ENCODE measurements at places on chromosomes 4 and X. TPM values are rescaled to one million over a fixed set of nuclear protein-coding genes. Genes with fewer than 3 reads are reported as not detected.

GRCh38 chr4:150150629-150151062, 72.4 kb downstream of the DCLK2 start:
- ATAC-seq: no peak
- no peak overlapping the region for H3K4me3 ChIP-seq
- no peaks in the 10 kb centered on the region for H3K27me3 ChIP-seq
- H3K36me3 ChIP-seq: no peaks in the 10 kb centered on the region
- H3K27ac ChIP-seq: peak overlapping the region; percentile 53

The MAB21L2 gene
- 2.6 TPM for total RNA-seq

- no peaks in the 10 kb centered on the region for H3K4me1 ChIP-seq
- H3K4me3 ChIP-seq: no peak overlapping the region
- H3K36me3 ChIP-seq: no peaks in the 10 kb centered on the region
- H3K27ac ChIP-seq: no peak overlapping the region
- ATAC-seq: no peak
Measured at GRCh38 chr4:187128222-187128621, 404.6 kb upstream of the FAT1 start.

DNA sequence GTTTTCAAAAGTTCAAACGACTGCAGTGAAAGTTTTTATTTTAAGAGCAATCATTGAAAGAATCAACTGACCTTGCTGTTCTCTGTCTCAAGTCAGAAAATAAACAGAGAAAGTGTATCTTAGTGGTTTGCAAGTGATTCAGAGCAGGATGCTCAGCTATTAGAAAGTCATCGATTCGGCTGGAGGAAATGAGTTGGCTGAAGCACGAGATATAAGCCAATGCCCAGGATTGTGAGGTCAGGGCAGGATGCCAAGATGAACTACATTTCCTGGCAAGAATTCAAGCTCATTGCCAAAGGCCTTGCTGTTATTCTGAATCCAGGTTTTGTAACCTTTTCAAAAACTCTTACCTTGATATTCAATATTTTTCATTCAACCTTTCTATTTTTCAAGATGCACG, 541.4 kb upstream of the BOD1L1 start:
- no peak for ATAC-seq
- H3K27ac ChIP-seq: no peak overlapping the region
- H3K4me3 ChIP-seq: no peak overlapping the region
- no peaks in the 10 kb centered on the region for H3K36me3 ChIP-seq
- H3K4me1 ChIP-seq: peaks cover 2% of the 10 kb centered on the region

The SCOC gene
- total RNA-seq: 76.3 TPM

The MAGEA4 gene
- not detected for total RNA-seq

DNA sequence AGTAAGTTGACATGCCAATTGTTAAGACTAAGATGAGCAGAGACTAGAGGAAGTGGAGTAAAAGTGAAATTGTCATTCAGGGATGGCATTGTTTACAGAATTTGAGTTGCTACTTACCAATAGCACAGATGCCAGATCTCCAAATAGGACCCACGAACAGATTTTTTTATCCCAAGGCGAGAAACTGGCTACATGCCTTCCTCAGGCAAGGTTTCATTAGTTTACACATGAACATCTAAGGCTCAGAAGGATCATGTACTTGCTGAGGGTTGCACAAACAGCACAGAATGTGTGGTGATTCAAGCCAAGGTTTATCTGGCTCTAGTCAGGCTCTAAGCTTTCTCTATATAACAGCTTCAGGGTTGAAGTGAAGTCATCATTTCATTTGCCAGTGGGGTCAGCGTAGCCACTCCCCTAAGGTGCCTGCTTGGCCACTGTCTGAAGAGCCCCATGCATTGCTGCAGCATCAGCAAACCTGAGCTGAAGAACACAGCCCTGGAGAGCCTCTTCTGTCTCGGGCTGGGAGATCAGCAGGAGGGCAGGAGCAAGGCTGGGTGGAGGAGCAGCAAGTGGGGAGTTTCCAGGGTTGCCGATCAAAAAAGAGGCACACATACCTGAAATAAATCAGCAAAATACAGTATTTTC, 193.0 kb upstream of the LCORL start:
- H3K27me3 ChIP-seq: peaks cover 5% of the 10 kb centered on the region
- no peaks in the 10 kb centered on the region for H3K4me1 ChIP-seq
- no peak for ATAC-seq
- no peak overlapping the region for H3K27ac ChIP-seq
- H3K36me3 ChIP-seq: no peaks in the 10 kb centered on the region

The KCNE5 gene
- total RNA-seq: not detected

- ATAC-seq: no peak
- no peak overlapping the region for H3K4me3 ChIP-seq
- H3K36me3 ChIP-seq: no peaks in the 10 kb centered on the region
- H3K27me3 ChIP-seq: no peaks in the 10 kb centered on the region
- peak overlapping the region; percentile 33 for H3K27ac ChIP-seq
- peaks cover 96% of the 10 kb centered on the region for H3K4me1 ChIP-seq
Measured at GRCh38 chr4:143363332-143363731, 26.7 kb downstream of the GAB1 start.

GRCh38 chr4:139458543-139458942, 4.6 kb downstream of the RAB33B start:
- no peak overlapping the region for H3K4me3 ChIP-seq
- no peak overlapping the region for H3K27ac ChIP-seq
- no peaks in the 10 kb centered on the region for H3K27me3 ChIP-seq
- H3K36me3 ChIP-seq: no peaks in the 10 kb centered on the region
- ATAC-seq: no peak
- peaks cover 66% of the 10 kb centered on the region for H3K4me1 ChIP-seq

The TMSB15C gene
- 1.9 TPM for total RNA-seq

DNA sequence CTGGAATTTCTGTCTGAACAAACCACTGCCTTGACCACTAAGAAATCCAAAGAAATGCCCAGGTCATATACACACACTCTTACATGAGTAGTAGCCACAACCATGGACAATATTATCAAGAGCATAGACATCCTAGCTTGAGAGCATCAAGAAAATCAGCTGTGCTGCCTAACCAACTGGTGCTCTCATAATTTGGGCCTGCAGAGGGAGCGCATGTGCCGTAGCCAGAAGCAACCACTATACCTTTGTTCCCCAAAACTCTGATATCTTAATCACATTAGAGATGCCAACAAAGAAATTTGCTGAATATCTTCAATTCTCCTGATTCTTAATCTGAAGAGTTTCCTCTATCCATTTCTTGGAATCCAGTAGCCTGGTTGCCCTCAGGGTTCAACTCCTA, 163.6 kb downstream of the ZNF674 start:
- H3K27ac ChIP-seq: no peak overlapping the region
- H3K27me3 ChIP-seq: no peaks in the 10 kb centered on the region
- H3K4me3 ChIP-seq: no peak overlapping the region
- ATAC-seq: no peak

The FHDC1 gene
- 1.2 TPM for total RNA-seq

GRCh38 chr4:165151734-165152133, 39.1 kb upstream of the TMEM192 start:
- peaks cover 4% of the 10 kb centered on the region for H3K27me3 ChIP-seq
- no peak for ATAC-seq
- no peak overlapping the region for H3K27ac ChIP-seq

DNA sequence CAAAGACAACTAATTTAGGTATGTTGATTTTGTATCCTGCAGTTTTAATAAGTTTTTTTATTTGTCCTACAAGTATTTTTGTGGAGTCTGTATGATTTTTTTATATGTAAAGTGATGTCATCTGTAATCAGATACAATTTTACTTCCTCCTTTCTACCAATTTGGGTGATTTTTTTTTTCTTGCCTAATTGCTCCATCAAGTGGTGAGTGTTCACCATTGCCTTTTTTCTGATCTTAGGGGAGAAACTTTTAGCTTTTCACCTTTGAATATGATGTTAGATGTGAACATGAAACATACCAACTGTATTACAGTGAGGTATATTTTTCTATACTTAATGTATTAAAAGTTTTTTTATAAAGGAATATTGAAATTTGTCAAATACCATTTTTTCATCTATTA, 362.3 kb downstream of the PABPC4L start:
- ATAC-seq: no peak
- H3K36me3 ChIP-seq: no peaks in the 10 kb centered on the region
- H3K4me1 ChIP-seq: no peaks in the 10 kb centered on the region

GRCh38 chr4:95910749-95911148, 70.9 kb downstream of the PDHA2 start:
- no peak overlapping the region for H3K4me3 ChIP-seq
- no peak for ATAC-seq
- H3K36me3 ChIP-seq: no peaks in the 10 kb centered on the region
- no peaks in the 10 kb centered on the region for H3K4me1 ChIP-seq
- H3K27me3 ChIP-seq: no peaks in the 10 kb centered on the region

Measured in gastroesophageal sphincter (tissue), 4 donors.